Activated T-cell treated with anti-CD3 and anti-CD28 coated beads for 24 hours (primary cell): ENCODE measurements at places on chromosomes 4 and X.

DNA sequence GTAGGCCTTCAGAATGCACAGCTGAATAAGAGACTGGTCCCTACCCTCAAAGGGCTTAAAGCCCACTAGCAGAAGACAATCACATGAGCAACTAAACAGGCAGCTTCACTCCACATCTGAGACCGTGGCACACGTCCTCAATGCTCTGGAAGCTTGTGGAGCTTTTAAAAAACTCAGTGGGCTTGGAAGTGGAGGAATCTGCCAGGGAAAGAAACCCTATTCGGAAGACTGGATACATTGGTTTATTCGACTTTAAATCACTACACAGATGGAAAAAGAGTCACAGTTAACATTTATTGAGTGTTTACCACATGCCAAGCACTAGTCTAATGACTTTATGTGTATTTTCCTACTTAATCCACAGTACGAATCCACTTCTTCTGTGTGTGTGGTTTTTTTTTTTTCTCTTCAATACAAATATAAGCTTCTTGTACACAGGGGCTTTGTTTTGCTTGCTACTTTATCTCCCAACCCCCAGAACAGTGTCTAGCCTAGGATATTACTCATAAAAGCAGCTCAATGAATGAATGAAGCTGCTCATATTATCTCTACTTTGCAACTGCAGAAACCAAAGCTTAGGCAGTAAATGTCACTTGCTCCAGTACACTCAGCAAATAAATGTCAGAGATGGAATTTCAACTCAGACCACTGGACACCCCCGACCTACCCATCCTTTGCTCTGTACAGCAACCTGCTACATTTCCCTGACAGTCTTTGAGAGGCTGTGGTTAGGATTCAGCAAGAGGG is 137.7 kb downstream of the LDB2 start:
- DNase-seq: no peak

DNA sequence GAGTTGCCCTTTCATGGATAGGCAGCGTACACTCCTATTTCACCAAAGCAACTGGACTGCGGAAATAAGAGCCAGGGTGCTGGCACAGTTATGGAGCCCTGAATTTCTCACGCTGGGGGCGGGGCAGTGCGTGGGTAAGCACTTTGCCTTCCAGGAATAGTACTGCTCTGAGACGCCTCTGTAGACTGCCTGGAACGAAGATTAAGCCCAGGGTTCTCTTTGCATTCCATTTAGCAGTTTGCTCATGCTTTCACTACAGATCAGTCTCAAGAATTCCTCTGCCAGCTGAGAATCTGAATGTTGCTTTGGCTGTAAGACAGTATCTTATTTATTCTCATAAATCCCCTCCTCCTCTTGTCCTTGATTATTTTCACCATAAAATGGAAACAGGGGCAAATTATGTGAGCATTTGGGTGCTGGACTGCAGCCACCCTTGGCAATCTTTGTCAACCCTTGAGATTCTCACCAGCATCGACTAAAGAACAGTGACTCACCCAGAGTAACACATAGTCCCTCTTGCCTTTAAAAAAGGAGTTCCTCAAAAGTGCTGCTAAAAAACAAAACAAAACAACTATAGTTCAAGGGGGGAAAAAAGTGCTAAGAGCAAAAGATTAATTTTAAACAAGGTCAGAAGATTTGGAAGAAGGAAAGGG is 88.9 kb upstream of the CITED1 start:
- no peak for DNase-seq

DNA sequence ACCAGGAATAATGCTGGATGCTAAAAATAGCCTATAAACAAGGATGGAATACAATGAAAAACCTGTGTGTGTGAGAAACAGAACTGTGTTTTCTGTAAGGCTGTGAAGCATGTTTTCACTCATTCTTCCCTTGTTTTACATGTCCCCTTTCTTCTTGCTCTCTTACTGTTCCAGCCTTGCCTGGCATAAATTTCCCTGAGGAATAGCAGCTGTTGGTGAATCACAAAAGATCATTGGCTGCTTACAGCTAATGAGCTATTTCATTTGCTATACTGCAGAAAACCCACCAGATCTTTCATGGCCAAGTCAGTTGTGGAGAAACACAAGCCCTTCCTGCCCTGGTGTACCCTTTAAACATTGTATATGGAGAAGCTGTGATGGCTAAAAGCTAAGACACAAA is 91.1 kb downstream of the LDB2 start:
- no peak for DNase-seq

- no peak for DNase-seq
Measured at GRCh38 chrX:41695426-41695825, 6.7 kb downstream of the GPR34 start.

- DNase-seq: no peak
Measured at GRCh38 chrX:146863566-146863965, 49.0 kb upstream of the CXorf51A start.

- DNase-seq: no peak
Measured at GRCh38 chr4:13733817-13734216, 106.3 kb upstream of the BOD1L1 start.

DNA sequence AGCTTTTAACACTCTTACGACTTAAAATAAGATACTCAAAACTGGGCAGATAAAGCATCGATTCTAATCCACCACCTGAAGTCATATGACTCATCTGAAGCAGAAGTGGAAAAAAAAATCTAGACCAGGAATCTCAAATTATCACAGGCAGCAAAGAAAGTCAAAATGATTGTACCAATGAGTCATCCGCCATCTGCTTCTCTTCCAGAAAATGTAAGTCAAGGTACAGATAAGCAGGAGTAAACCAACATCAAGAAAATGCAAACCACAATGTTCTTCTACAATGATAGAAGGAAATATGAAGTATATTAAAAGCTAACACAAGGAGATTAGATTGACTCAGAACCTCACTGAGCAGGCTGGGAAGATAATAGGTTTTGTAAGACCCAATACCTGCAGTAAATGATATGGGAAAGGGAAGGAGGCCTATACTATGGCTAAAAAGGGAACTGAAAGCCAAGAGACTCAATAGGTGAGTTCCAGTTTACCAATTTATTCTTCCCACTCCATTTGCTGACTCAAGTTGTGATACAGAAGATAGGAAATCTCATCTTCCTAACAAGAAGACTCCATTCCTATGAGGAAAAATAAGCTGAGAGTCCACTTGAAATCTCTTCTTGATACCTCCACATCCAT is 88.4 kb upstream of the TET2 start:
- DNase-seq: no peak
